ENCODE measurements at places on chromosomes 5 and 9. TPM values are rescaled to one million over a fixed set of nuclear protein-coding genes. Genes with fewer than 3 reads are reported as not detected.

PCDHGB1 gene
- total RNA-seq = 1.4 TPM

PCDHB11 gene
- not detected for total RNA-seq

SPATA31E1 gene
- not detected for total RNA-seq

QSOX2 gene
- 21.7 TPM for total RNA-seq

CARD9 gene
- total RNA-seq = 0.43 TPM

INPP5E gene
- 16.6 TPM for total RNA-seq

TRAF1 gene
- total RNA-seq = 0.43 TPM

LHX3 gene
- total RNA-seq = not detected

CD274 gene
- total RNA-seq = 14.3 TPM

CDC25C gene
- 15.5 TPM for total RNA-seq

RNF208 gene
- 0.10 TPM for total RNA-seq

SH2D3C gene
- total RNA-seq = not detected

FYB1 gene
- total RNA-seq = not detected

ARID3C gene
- not detected for total RNA-seq

PPP3R2 gene
- total RNA-seq = not detected

APBA1 gene
- total RNA-seq = 1.3 TPM

ANKRD31 gene
- total RNA-seq = 0.13 TPM

TSSK1B gene
- not detected for total RNA-seq

PLPP7 gene
- 0.56 TPM for total RNA-seq

BARX1 gene
- total RNA-seq = not detected

KCNN2 gene
- not detected for total RNA-seq

BASP1 gene
- 134 TPM for total RNA-seq

NAIP gene
- 0.17 TPM for total RNA-seq

PAEP gene
- 15.7 TPM for total RNA-seq

PALM2AKAP2 gene
- total RNA-seq = 6.3 TPM

SLIT3 gene
- 0.08 TPM for total RNA-seq

All from HT1080 (cell line).